ENCODE measurements at places on chromosomes 5 and 9.

DNA sequence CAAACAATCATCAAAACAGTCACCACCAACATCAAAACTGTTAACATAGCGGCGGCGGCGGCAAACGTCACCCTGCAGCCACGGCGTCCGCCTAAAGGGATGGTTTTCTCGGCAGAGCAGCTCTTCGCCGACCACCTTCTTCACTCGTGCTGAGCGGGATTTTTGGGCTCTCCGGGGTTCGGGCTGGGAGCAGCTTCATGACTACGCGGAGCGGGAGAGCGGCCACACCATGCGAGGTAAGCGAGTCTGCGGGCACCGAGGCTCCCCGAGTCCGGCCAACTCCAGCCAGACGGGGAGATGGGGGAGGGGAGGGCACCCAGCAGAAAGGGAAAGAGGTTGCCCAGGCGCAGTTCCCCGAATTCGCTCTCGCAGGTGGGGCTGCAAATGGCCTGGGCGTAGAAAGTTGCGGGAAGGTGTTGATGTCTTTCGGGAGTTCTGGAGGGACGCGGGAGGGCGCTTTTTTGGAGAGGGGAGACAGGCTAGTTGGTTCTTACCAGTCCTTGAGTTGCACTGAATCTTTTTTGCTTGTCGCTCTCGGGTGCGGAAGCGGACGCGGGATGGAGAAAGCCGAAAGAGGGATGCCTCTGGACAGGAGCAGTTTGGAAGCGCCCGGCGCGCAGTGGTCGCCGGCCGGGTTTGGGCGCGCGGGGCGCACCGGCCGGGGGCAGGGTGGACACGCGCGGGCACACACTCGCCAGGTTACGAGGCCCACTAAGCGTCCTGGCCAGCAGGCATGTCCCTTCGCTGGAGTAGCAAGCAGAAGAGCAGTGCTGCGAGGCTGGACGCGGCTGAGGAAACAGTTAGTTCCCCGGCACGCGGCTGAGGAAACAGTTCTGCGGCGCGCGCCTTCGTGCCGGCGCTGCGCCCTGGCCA lies 849 bp downstream of the RORB start:
- peak; percentile 33 for DNase-seq

- no peak for DNase-seq
Observed at GRCh38 chr5:137504916-137505315, 5.8 kb upstream of the SPOCK1 start.

DNA sequence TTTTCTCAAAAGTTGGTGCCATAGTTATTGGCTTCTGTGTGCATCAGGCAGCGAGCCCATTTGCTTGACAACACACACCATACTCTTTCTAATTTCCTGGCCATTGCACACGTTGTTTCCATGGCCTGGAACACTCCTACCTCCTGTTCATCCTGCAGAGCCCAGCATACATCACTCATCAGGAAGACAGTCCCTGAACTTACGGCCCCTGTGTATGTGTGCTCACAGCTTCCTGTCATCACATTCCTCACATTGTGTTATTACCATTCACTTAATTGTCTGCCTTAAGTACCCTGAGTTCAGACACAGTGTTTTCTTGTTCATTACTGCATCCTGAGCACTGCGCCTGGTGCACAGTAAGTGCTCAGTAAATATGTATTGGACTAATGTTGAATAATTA lies 355.9 kb downstream of the PRELID2 start:
- DNase-seq = peak; percentile 42

GRCh38 chr9:2725898-2726649 lies 8.8 kb downstream of the KCNV2 start:
- no peak for DNase-seq

- no peak for DNase-seq
Observed at GRCh38 chr5:127702926-127703561, at the start of gene CCDC192. Gene CCDC192, plus strand, starts transcription at chr5:127703391. Its CDS starts 55 bp downstream, at chr5:127703446.

GRCh38 chr5:39660020-39660419 lies 235.2 kb upstream of the DAB2 start:
- no peak for DNase-seq

GRCh38 chr9:84212246-84212645 lies 128.3 kb downstream of the SLC28A3 start:
- no peak for DNase-seq

DNA sequence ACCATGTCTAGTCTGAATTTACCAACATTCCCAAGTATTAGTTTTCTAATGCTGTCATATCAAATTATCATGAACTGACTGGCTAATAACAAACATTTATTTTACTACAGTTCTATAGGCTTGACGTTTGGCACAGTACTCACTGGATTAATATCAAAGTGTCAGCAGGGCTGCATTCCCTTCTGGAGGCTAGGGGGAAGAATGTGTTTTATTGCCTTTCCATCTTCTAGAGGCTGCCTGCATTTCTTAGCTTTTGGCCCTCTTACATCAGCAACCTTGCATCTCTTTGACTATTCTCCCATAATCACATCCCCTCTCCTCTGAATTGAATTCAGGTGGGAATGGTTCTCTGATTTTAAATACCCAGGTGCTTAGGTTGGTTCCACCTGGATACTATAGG lies 84.7 kb downstream of the EDIL3 start:
- no peak for DNase-seq

DNA sequence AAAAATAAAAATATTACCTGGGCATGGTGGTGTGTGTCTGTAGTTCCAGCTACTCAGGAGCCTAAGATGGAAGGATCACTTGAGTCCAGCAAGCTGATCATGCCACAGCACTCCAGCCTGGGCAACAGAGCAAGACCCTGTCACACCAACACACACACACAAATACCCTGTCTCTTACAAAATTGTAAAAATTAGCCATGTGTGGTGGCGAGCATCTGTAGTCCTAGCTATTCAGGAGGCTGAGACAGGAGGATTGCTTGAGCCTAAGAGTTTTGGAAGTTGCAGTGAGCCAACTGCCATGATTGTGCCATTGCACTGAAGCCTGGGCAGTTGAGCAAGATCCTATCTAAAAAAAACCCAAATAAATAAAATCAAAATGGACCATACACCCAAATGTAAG lies 32.1 kb upstream of the DENND4C start:
- no peak for DNase-seq

- DNase-seq = peak; percentile 98
Observed at GRCh38 chr5:10702911-10703491, 58.0 kb downstream of the DAP start.

- DNase-seq = peak; percentile 23
Observed at GRCh38 chr5:171647043-171647903, 138.3 kb upstream of the SMIM23 start.

GRCh38 chr5:107812570-107813141 lies 141.9 kb upstream of the EFNA5 start:
- DNase-seq = no peak

GRCh38 chr9:132126680-132127236 lies 35.1 kb upstream of the NTNG2 start:
- DNase-seq = no peak

DNA sequence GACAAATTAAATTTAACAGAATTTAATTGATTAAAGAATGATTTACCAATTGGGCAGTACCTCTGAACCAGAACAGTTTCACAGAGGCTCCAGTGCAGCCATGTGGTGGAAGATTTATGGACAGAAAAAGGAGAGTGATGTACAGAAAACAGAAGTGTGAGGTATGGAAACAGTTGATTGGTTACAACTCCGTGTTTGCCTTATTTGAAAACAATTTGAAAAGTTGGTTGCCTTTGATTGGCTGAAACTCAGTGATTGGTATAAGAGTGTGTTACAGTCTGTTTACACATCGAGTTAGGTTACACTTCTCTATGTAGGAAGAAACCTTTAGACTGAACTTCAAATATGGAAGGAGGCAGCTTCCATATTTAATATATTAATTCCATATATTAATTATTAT lies 30.1 kb downstream of the KIAA1958 start:
- no peak for DNase-seq

- DNase-seq = no peak
Observed at GRCh38 chr5:77876316-77876715, 100.2 kb upstream of the TBCA start.

DNA sequence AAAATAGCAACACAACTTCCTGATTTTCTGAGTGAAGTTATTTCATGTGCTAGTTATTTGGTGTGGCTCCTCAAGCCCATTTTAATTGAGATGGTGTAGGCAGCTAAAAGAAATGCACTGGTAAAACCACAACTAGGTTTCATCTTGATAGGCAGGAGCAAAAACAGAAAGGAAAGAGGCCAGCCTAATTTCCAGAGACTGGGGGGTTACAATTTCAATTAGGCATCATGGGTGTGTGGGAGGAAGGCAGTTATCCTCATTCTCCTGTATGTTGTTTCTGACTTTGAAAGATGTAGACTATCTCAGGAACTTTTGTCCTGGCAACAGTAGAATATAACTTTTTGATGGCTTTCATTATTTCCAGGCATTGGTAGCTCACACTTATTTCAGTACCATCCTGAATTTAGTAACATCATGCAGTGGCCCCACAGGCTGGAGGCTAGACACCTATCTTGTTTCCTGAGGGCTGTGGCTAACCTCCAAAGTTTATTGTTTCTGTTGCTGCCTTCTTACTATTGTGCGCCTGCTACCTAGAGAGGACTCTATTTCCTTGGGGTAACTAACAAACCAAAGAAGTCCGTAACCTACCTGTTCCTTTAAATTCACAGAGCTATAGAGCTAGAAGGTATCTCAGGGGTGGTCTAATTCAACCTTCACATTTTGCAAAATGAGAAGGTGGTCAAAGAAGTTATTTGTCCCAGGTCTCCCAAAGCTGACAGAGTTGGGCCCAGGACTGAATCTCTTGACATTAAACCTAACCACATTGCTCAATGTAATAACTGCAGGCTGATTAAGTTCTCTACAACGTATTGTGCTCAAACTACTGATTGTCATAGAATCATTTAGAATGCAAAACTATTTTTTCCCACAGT lies 42.4 kb downstream of the FYB1 start:
- no peak for DNase-seq
